ENCODE measurements at places on chromosomes 2 and 18.

DNA sequence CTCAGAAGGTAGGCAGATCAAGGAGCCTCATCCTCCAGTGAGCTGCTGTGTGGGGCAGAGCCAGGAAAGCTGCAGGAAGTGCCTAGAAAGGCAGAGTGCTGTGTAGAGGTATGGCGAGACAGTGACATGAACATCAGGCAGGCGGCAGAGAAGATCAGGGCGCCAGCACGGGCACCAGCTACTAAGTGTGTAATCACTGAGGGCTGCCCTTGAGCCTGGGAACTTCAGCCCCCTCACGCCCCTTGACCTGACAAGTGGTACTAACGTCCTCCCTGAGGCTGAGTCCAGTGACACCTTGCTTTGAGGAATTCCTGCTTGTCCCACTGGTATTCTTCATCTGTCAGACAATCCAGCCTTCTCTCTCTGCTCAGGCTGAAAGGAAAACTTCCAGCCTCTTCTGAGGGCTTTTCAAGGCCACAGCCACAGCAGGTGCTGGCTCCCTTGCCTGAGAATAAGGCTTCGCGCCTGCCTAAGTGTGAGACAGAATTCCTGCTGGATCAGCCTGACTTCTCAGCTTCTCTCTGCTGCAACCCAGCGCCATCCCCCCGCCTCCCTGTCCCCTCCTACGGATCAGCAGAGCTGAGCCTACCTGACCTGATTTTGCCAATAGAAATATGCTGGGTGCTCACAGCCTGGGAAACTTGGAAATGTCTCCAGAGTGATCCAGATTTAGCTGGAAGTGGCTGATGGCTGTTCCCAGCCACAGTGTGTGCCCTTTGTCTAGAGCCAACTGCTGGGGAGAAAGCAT, 148.0 kb downstream of the SMAD7 start:
- DNase-seq, result no peak

DNA sequence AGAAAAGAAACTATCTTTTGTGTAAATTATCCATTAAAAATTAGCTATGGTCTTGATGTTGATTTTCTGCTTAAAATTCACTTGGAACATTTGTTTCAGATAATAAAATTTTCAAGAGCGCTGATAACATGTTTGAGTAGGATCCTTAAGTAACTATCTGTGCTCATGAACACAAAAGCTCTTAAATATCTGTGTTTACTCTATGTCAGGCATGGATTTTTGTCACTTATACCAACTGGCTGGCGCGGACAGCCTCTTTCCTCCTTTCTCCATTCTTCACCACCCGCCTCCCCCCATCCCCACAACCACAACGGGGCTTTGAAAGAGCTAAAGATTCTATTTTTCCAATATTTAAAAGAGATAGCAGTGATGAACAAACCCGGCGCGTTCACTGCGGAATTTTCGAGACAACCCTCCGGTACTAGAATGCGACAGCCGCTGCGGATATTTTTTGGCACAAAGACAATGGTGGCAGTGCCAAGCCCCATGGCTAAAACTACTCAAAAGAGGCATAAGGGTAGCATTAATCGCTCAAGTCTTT, 181.5 kb downstream of the TCF4 start:
- DNase-seq, result no peak

DNA sequence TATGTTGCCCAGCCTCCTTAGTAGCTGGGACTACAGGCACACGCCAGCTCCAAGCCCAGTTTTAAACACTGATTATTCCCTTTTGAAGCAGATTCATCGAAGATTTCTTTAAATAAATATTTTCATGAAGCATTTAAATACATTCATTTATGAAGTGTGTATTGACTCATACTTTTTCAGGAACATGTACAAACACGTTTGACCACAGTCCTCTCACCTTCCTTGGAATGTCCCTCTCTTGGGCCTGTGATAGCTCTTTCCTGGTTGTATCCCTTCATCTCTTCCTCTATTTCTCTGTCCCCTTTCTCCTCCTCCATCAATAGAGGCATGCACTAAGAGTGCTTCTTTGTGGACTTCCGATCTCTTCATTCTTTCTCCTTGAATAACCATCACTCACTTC, 2.5 kb downstream of the PSTPIP2 start:
- DNase-seq, result no peak

- no peak for DNase-seq
These were observed 30.6 kb upstream of the PPP3R1 start for GRCh38 chr2:68282811-68283418.

- no peak for DNase-seq
These were observed 6.3 kb downstream of the STARD7 start for GRCh38 chr2:96202152-96202854.

- DNase-seq, result no peak
These were observed 13.7 kb upstream of the PRELID3A start for GRCh38 chr18:12393998-12394397.

GRCh38 chr2:174593574-174594203, 3.9 kb downstream of the WIPF1 start:
- DNase-seq, result no peak

DNA sequence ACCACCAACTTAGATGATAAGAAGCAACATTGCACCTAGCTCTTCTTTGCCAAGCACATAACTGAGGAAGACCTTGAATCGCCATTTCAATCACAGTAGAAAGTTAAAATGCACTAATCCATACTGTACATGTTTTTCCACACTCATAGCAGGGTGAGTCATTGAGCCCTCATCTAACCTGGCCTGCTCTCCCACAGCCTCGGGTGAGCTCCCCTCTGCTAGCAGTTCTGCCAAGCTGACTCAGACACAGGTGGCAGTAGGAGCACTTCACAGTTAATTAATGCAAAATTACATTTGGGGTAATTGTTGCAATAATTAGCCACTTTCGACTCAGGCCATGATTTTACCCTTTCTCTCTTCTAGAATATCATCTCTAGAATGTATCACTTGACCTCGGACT, 1632.8 kb upstream of the CELF4 start:
- no peak for DNase-seq

DNA sequence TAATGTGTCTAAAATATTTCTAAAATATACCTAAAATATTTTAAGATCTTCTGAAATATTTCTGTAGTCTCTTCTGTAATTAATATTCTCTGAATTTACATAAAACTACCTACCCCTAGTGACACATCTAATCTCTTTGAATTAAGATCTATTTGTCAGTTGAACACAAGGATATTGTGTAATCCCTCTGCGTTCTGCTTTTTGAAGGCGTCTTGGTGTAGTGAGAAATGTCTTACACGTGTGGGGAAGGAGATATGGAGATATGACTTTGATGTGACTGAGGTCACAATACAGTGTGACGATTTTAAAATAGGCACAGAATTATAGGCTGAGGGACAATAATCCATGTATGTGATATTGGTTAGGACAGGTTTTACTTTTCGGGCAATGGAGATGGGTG, 79.8 kb downstream of the DOK6 start:
- no peak for DNase-seq

- no peak for DNase-seq
These were observed 72.4 kb upstream of the IL1R1 start for GRCh38 chr2:102070058-102070642.

- DNase-seq, result no peak
These were observed 151.8 kb downstream of the ZFP36L2 start for GRCh38 chr2:43074592-43075053.

- no peak for DNase-seq
These were observed 260.8 kb downstream of the TGIF1 start for GRCh38 chr18:3710712-3711301.

GRCh38 chr2:219175928-219176817, 552 bp downstream of the CNPPD1 start:
- DNase-seq, result no peak

GRCh38 chr2:155665704-155666103, 666.8 kb downstream of the NR4A2 start:
- DNase-seq, result no peak

- no peak for DNase-seq
These were observed 172.8 kb downstream of the ANTXR1 start for GRCh38 chr2:69185807-69186206.

- no peak for DNase-seq
These were observed 174.6 kb downstream of the THADA start for GRCh38 chr2:43421194-43421593.

- DNase-seq, result no peak
These were observed 11.3 kb upstream of the CHRNA1 start for GRCh38 chr2:174775571-174775980.

- no peak for DNase-seq
These were observed 56.0 kb upstream of the LRPPRC start for GRCh38 chr2:44051593-44052347.

GRCh38 chr2:144505245-144505831, 14.6 kb downstream of the ZEB2 start:
- no peak for DNase-seq

DNA sequence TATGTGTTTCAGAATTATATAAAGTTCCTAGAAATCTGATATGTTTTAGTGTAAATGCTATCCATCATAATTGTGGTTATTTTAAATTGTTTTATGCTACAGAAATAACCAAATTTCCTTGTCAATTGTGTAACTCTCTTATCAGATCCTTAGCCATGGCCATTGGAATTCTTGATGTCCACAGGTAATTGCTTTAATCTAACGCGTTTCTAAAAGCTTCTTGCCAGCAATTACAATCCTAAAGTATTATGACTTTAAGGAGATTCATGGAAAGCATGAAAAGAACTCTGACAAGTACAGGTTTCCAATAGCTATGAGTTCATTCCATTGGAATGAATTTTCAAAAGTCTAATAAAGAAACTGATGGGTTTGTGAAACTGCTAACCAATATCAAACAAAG, 472.1 kb downstream of the ERBB4 start:
- no peak for DNase-seq

- DNase-seq, result no peak
These were observed 21.2 kb downstream of the GRB14 start for GRCh38 chr2:164599954-164600589.

GRCh38 chr2:15808204-15808910, 132.0 kb upstream of the MYCN start:
- DNase-seq, result no peak

GRCh38 chr2:233565685-233566140, 869 bp downstream of the USP40 start:
- DNase-seq, result no peak

- no peak for DNase-seq
These were observed 67.4 kb downstream of the BIN1 start for GRCh38 chr2:127039387-127040031.

- DNase-seq, result no peak
These were observed 52.2 kb upstream of the CAB39 start for GRCh38 chr2:230660294-230661060.

DNA sequence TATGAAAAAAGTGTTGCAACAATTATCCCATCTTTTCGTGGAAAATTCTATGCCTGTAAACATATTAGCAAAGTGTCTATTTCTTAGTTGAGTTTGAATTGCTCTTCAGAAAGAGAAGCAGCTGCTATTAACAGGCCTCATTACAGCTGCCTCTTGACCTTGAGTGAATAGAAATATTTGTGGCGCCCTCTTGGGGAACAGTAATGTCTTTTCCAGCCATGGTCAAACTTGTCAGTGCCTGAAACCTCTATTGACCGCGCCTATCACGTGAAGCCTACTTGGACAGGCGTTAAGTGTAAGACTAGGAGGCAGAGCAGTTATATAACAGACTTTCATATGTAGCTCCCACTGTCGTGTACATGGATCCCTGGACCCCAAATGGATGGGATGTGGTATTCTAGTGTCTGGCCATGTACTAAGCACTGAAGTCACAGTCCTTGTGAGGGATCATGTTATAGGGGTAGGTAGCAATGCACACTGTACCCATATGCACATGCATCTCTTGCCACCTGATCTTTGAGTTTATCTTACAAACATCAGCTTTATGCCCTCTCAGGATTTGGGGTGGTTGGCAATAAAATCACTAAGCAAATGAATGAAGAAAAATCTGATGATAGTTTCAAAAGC, 245.0 kb downstream of the PTGR3 start:
- no peak for DNase-seq

DNA sequence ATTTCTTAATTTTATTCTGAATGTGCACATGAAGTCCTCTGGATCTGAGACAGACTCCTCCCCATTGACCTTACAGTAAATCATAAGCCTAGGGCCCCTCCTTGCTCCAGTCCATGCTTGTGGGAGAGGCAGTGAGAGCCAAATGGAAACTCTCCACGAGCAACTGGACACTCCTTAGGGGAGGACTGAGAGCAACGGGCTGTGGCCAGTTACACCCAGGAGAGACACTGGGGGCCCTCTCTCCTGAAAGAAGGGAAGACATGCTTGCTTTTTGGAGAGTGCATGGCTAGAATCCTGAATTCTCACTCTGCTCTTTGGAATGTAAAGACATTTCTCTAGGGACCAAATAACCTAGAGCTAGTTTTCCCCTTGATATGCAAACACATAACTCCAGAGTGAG, 49.0 kb upstream of the BIN1 start:
- no peak for DNase-seq

- DNase-seq, result no peak
These were observed 46.9 kb upstream of the CD28 start for GRCh38 chr2:203659331-203660049.

DNA sequence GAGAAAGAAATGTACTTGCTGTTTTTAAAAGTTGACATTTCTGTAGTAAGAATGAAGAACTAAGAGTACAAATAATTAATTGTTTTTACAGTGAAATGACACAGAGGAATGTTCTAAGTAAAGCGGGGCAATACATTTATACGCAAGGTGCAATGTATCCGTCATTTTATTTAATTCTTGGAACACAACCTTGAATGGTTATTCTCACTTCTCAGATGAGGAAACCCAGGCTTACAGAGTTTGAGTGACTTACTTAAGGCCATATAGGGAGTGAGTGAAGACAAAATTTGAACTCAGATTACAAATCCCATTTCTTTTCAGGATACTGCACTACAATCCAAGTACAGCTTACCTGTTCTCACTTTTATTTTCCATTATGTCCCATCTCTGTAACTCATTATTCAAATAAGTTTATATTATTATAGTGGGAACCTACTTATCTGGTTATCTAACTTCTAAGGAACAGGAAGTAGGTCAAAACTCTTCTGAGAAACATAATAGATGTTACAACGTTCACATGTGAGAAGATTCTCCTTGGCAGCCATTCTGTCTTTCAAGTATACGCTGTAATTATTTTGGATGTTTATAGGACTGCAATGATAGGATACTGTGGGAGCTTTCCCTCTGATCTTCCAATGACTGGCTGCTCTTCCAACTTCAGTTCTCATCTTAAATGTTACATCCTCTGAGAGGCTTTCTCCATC, 12.3 kb upstream of the STK17B start:
- DNase-seq, result no peak

DNA sequence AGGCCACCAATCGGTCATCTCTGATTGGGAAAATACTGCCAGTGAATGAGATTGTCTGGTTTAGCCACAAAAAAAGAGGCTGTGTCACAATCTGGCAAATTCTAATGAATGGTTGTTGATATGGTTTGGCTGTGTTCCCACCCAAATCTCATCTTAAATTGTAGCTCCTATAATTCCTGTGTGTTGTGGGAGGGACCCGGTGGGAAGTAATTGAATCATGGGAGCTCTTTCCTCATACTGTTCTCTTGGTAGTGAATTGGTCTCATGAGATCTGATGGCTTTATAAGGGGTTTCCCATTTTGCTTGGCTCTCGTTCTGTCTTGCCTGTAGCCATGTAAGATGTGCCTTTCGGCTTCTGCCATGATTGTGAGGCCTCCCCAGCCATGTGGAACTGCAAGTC, 838.3 kb downstream of the SLC4A3 start:
- no peak for DNase-seq

GRCh38 chr2:159515441-159515840, 100.9 kb downstream of the BAZ2B start:
- DNase-seq, result no peak

Data from cortex of kidney (tissue), 1 donor.